ENCODE measurements at places on chromosomes 4 and X.

- DNase-seq: no peak
Observed at GRCh38 chr4:116664198-116664597, 421.2 kb downstream of the TRAM1L1 start.

DNA sequence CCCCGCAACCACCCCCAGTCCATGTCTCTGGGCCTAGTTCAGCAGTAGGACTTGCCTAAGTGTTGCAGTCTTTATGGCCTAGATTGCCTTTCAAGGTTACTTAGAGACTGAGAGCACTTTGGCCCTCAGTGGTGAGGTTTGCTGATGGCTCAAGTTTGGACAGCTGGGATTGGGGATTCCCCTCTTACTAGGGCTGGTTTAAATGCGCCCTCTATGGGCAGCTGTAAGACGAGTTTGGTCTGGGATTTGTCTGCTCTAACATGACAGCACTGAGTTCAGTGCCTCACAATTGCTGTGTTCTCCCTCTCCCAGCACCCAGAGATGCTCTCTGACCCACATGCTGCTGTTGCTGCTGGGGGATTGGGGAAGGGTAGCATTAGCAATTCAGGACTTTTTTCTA, 23.1 kb downstream of the DACH2 start:
- no peak for DNase-seq

- DNase-seq: no peak
Observed at GRCh38 chrX:8579602-8580001, 115.0 kb downstream of the VCX3B start.

DNA sequence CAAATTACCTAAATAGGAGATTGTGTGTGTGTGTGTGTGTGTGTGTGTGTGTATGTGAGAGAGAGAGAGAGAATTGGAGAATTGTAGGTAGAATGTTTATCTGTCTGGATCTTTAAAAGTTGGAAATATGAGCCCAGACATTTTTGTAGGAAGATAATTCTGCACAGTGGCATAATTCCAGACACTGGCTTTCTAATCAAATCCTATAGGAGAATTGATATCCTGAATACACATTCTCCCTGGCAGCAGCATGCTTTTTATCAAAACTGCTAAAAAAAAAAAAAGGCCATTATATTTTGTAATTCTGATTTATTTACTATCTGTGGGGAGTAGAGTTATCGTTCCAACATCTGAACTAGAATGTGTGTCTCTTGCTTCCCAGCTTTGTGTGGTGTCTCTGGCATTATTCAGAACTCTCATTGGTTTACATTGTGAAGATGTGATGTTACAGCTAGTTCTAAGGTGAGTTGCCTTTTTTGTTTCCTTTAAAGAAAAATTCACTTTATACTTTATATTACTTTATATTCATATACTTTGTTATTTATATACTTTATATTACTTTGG, 122.4 kb downstream of the GATB start:
- no peak for DNase-seq

GRCh38 chrX:44432641-44433040, 89.2 kb upstream of the EFHC2 start:
- no peak for DNase-seq

GRCh38 chrX:116238567-116239255, 68.2 kb downstream of the AGTR2 start:
- DNase-seq: no peak

- DNase-seq: no peak
Observed at GRCh38 chr4:148814030-148814429, 371.8 kb upstream of the NR3C2 start.

GRCh38 chr4:13202701-13203100, 281.4 kb downstream of the RAB28 start:
- DNase-seq: no peak

DNA sequence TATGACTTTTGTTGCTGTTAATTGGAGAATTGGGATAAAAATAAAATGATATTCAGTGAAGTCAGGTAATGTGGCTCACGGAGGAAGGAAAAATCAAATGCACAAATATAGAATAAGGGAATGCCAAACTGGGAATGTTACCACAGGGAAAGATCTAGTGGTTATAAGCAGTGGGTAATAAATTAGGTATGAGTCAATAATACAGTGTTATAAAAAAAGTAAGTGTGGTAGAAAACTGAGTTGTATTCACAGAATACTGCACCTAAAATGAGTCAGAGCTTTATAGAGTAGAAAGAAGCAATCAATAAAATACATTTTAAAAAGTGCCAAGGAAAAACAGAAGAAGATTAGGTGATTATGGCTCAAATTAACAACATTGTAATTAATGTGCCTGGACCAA, 34.5 kb downstream of the INTS12 start:
- no peak for DNase-seq
